Renal pelvis (tissue), 12 donors: ENCODE measurements at places on chromosomes 6 and 20. TPM values are rescaled to one million over a fixed set of nuclear protein-coding genes. Genes with fewer than 3 reads are reported as not detected.

GRCh38 chr6:14305624-14306023 lies 188.1 kb downstream of the CD83 start:
- DNase-seq: no peak

DNA sequence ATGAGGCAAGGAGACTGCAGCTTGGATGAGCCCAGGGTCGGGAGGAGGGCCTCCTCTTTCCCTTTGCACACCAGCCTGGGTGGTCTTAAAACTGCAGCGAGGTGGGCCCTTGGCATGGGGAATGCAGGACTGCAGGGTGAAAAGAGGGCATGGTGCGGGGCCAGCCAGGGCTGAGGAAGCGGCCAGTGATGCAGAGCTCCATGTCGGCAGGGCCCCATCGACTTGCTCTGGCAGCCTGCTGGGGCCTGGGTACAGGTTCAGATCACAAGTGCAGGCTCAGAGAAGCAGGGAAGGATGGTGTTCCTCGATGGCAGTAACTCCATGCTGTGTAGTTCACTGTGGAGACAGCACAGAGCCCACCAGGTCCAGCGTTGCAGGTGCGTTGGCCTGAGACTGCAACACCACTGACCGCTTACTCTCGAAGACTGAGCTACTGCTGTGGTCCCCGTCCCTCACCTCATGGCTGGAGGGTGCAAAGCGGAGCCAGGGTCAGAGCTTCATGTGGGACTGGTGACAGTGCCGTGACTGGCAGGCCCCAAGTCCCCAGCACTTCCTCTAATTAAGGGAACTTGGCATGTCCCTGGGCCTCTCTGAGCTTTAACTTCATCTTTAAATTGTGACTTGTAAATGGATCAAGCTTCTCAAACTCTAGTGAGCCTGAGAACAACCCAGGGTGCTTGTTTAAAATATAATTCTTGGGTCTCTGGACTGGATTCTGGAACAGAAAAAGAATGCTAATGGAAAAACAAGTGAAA lies 223.2 kb downstream of the SYNDIG1 start:
- no peak for DNase-seq

Gene STXBP5
- 11.7 TPM for polyA plus RNA-seq

Gene BEND6
- polyA plus RNA-seq: 4.9 TPM

Gene RAB44
- polyA plus RNA-seq: 0.10 TPM
